ENCODE measurements at places on chromosomes 1 and 21. TPM values are rescaled to one million over a fixed set of nuclear protein-coding genes. Genes with fewer than 3 reads are reported as not detected.
A peak's percentile ranks its signal among the peaks of the same experiment; 100 is the strongest.

- H3K4me3 ChIP-seq: no peak overlapping the region
- H3K27me3 ChIP-seq: peaks cover 44% of the 10 kb centered on the region
- H3K27ac ChIP-seq: no peak overlapping the region
- no peak for DNase-seq
- peaks cover 5% of the 10 kb centered on the region for H3K4me1 ChIP-seq
- H3K36me3 ChIP-seq: peaks cover 3% of the 10 kb centered on the region
These were observed 432 bp upstream of the SIM2 start for GRCh38 chr21:36698385-36698980.

GRCh38 chr1:106700211-106700610 is 356.3 kb upstream of the PRMT6 start:
- H3K4me1 ChIP-seq: no peaks in the 10 kb centered on the region
- no peaks in the 10 kb centered on the region for H3K36me3 ChIP-seq
- H3K27ac ChIP-seq: no peak overlapping the region
- no peak overlapping the region for H3K4me3 ChIP-seq
- no peaks in the 10 kb centered on the region for H3K27me3 ChIP-seq
- no peak for DNase-seq

GRCh38 chr1:34396042-34396441 is 219.3 kb downstream of the C1orf94 start:
- no peaks in the 10 kb centered on the region for H3K4me1 ChIP-seq
- peaks cover 2% of the 10 kb centered on the region for H3K27me3 ChIP-seq
- H3K36me3 ChIP-seq: no peaks in the 10 kb centered on the region
- H3K4me3 ChIP-seq: no peak overlapping the region
- DNase-seq: no peak

GRCh38 chr21:25858325-25858724 is 123.6 kb downstream of the GABPA start:
- H3K4me3 ChIP-seq: no peak overlapping the region
- no peak overlapping the region for H3K27ac ChIP-seq
- H3K27me3 ChIP-seq: peaks cover under 1% of the 10 kb centered on the region
- H3K36me3 ChIP-seq: no peaks in the 10 kb centered on the region
- no peak for DNase-seq
- no peaks in the 10 kb centered on the region for H3K4me1 ChIP-seq

DNA sequence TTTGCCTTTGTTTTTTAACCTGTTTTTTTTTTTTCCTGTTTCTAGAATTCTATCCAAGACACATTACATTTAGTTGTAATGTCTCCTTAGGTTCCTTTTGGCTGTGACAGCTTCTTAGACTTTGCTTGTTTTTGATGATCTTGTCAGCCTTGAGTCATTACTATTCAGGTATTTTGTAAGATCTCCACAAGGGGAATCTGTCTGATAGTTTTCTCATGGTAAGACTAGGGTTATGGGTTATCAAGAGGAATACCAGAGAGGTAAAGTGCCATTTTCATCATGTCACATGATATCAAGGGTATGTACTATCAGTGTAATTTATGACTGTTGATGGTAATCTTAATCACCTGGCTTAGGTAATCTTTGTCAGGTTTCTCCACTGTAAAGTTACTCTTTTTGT is 99.1 kb upstream of the GFI1 start:
- no peak for DNase-seq
- no peaks in the 10 kb centered on the region for H3K36me3 ChIP-seq
- peak overlapping the region; percentile 42 for H3K4me3 ChIP-seq
- peak overlapping the region; percentile 69 for H3K27ac ChIP-seq

The CR1L gene
- polyA plus RNA-seq: 0.60 TPM

DNA sequence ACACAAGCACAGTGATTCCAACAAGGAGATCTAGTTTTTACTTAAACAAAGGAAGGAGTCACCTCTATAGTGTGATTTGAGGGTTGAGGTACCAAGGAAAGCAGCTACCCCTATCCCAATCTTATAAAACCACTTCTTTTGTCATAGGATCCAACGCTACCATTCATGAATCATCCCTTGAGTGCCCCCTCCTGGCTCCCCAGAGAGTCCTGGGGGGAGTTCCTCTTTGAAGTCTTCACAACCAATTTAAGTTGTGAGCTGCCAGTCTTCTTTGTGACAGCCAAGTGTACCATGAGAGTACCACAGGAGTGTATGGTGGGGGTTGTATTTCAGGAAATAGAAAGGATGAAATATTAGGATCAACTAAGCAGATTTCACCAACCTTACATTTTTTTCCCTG is 39.1 kb upstream of the NHLH2 start:
- no peaks in the 10 kb centered on the region for H3K27me3 ChIP-seq
- no peak for DNase-seq
- no peaks in the 10 kb centered on the region for H3K36me3 ChIP-seq
- H3K4me1 ChIP-seq: no peaks in the 10 kb centered on the region
- no peak overlapping the region for H3K4me3 ChIP-seq

DNA sequence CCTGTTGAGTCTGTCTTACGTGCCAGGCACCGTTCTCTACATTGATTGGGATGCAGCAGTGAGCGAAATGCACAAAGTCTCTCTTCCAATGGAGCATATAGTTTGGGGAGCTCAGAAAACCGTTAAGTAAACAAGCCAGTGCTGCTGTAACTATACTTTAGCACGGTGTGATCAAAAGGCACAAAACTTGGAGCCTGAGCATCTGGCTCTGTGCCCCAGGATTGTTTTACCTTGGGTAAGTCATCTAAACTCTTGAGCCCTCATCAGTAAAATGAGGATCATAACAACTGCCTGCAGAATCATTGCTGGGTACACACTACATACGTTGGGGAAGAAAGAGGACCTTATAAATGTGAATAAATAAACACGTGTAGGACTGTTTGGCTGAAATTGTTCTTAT is 1.8 kb downstream of the HHIPL2 start:
- no peak overlapping the region for H3K4me3 ChIP-seq
- H3K27me3 ChIP-seq: peaks cover 11% of the 10 kb centered on the region
- no peak overlapping the region for H3K27ac ChIP-seq
- no peaks in the 10 kb centered on the region for H3K36me3 ChIP-seq
- no peaks in the 10 kb centered on the region for H3K4me1 ChIP-seq

DNA sequence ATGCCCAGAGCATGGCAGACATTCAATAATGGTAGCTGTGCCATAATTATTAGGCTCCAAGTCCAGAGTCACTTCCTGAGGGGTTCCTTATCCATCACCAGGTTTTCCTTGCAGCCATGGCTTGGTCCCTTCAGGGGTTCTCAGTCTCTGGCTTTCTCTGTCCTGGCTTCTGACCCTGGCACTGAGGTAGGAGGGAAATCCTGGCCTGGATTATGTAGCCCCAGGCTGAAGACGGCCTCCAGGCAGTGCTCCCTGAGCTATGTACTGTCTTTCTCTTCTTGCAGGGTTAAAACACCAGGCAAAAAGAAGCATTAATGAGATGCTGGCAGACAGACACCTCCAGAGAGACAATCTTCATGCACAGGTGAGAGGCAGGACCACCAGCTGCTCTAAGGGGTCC is 9.5 kb upstream of the PADI3 start:
- H3K27ac ChIP-seq: no peak overlapping the region
- H3K36me3 ChIP-seq: no peaks in the 10 kb centered on the region
- no peak for DNase-seq
- H3K27me3 ChIP-seq: peaks cover 2% of the 10 kb centered on the region
- H3K4me3 ChIP-seq: no peak overlapping the region
- H3K4me1 ChIP-seq: no peaks in the 10 kb centered on the region

DNA sequence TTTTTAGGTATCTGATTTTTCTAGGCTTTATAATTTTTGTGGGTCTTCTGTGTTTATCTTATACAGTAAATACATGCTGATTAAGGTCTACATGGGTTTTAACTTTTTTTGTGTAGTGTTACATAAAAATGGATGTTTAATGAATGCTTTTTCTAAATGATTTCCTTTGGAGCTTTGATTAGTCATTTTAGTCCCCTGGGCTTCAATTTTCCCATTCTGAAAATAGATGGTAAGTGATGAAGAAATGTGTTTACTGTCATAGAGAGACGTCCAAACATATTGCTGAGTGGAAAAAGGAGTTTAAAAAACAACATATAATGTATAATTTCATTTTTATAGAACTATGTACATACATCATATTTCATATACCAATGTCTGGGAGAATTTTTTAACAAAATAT is 140.9 kb upstream of the HMCN1 start:
- H3K4me3 ChIP-seq: no peak overlapping the region
- H3K4me1 ChIP-seq: peaks cover 7% of the 10 kb centered on the region
- H3K27ac ChIP-seq: no peak overlapping the region

The MAP3K7CL gene
- 18.8 TPM for polyA plus RNA-seq

- H3K27ac ChIP-seq: no peak overlapping the region
- peaks cover 4% of the 10 kb centered on the region for H3K36me3 ChIP-seq
- H3K4me1 ChIP-seq: no peaks in the 10 kb centered on the region
- no peaks in the 10 kb centered on the region for H3K27me3 ChIP-seq
- no peak for DNase-seq
These were observed 36.4 kb upstream of the HSD17B7 start for GRCh38 chr1:162753998-162754585.

GRCh38 chr1:204885790-204886189 is 15.1 kb downstream of the NFASC start:
- H3K4me3 ChIP-seq: no peak overlapping the region
- no peaks in the 10 kb centered on the region for H3K36me3 ChIP-seq
- no peak overlapping the region for H3K27ac ChIP-seq
- DNase-seq: no peak

The ILF2 gene
- polyA plus RNA-seq: 162 TPM

- H3K27ac ChIP-seq: no peak overlapping the region
- H3K27me3 ChIP-seq: no peaks in the 10 kb centered on the region
- no peaks in the 10 kb centered on the region for H3K36me3 ChIP-seq
- DNase-seq: no peak
These were observed 101.6 kb downstream of the GABPA start for GRCh38 chr21:25836396-25836795.

DNA sequence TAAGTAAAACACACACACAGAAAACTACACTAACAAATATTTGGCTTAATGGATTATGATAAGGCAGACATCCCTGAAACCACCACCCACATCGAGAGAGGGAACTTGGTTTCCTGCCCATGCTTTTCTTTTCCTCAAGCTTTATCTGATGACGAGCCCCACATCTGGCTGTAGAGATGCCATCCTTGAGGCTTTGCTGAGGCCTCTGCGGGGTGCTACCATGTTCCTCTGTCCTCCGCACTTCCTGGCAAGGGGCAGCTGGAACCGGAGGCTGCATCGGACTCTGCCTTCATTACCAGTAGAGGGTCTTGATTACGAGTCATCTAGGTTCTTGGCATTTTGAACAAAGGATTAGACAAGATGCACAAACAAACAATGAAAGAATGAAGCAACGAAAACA is 21.7 kb upstream of the C1orf174 start:
- no peak overlapping the region for H3K27ac ChIP-seq
- H3K4me1 ChIP-seq: no peaks in the 10 kb centered on the region
- H3K4me3 ChIP-seq: no peak overlapping the region
- DNase-seq: no peak
- no peaks in the 10 kb centered on the region for H3K36me3 ChIP-seq
- peaks cover 6% of the 10 kb centered on the region for H3K27me3 ChIP-seq

GRCh38 chr1:26094076-26094669 is 17.5 kb upstream of the PDIK1L start:
- H3K4me3 ChIP-seq: no peak overlapping the region
- no peaks in the 10 kb centered on the region for H3K36me3 ChIP-seq
- H3K27me3 ChIP-seq: peaks cover 7% of the 10 kb centered on the region
- H3K4me1 ChIP-seq: no peaks in the 10 kb centered on the region

The SPOCD1 gene
- 2.5 TPM for polyA plus RNA-seq

The TTC39A gene
- not detected for polyA plus RNA-seq

DNA sequence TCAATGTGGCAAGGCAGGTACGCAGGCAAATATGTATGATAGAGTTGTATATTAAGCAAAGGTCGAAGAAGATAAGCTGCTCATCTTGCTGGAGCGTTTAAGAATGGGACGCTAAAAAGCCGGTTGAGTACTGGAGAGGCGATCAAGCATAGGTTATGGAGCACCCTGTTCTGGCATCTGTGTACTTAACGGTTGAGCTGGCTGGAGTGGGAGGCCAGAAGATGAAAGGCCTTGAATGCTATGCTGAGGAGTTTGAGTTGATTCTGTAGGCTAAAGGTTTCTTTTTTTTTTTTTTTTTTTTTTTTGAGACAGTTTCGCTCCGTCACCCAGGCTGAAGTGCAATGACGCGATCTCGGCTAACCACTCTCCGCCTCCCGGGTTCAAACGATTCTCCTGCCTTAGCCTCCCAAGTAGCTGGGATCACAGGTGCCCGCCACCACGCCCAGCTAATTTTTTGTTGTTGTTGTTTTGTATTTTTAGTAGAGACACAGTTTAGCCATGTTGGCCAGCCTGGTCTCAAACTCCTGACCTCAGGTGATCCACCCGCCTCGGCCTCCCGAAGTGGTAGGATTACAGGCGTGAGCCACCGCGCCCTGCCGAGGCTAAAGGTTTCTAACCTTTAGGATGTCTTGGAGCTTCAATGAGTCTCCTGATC is 850 bp upstream of the KHDC4 start:
- no peak for DNase-seq
- H3K36me3 ChIP-seq: no peaks in the 10 kb centered on the region
- peak overlapping the region; percentile 36 for H3K4me3 ChIP-seq
- H3K27ac ChIP-seq: no peak overlapping the region
- no peaks in the 10 kb centered on the region for H3K27me3 ChIP-seq

GRCh38 chr1:199312626-199313025 is 673.8 kb downstream of the PTPRC start:
- no peak overlapping the region for H3K27ac ChIP-seq
- DNase-seq: no peak
- peaks cover 4% of the 10 kb centered on the region for H3K4me1 ChIP-seq

- no peaks in the 10 kb centered on the region for H3K27me3 ChIP-seq
- H3K4me3 ChIP-seq: no peak overlapping the region
- no peak overlapping the region for H3K27ac ChIP-seq
- DNase-seq: no peak
- peaks cover 2% of the 10 kb centered on the region for H3K4me1 ChIP-seq
These were observed 96.2 kb downstream of the ZMYM4 start for GRCh38 chr1:35364741-35365140.

The KRTAP13-2 gene
- polyA plus RNA-seq: not detected

DNA sequence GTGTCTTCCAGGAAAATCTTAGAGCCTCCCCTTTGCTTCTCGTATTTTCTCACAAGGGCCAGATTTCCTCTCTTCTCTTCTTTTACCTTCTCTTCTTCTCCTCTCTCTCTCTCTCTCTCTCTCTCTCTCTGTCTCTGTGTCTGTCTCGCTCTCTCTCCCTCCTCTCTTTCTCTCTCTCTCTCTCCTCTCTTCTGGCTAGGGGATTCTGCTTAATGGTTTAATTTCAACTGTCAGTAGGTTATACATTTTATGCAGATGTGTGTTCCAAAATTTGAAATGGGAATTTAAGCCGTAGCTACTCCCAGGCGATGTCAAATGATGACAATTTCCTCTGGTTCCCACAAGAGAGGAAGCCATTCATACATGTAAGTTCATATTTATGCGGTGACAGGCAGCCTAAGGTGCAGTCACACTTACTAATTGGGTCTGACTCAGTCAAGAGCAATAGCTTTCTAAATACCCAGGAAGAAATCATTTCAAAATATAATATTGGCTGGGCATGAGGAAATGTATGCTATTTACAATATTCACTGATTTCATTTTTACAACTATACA is 1.4 kb downstream of the DSCAM start:
- H3K27ac ChIP-seq: no peak overlapping the region
- H3K4me3 ChIP-seq: no peak overlapping the region
- DNase-seq: no peak
- H3K36me3 ChIP-seq: no peaks in the 10 kb centered on the region
- peaks cover 11% of the 10 kb centered on the region for H3K27me3 ChIP-seq

Measured in immature natural killer cell (primary cell).